ENCODE measurements at places on chromosomes 4 and X. TPM values are rescaled to one million over a fixed set of nuclear protein-coding genes. Genes with fewer than 3 reads are reported as not detected.

Gene MAGEC2
- total RNA-seq = not detected

Gene HS3ST1
- total RNA-seq = not detected

Gene SMR3B
- total RNA-seq = 1.7 TPM

Gene MAGT1
- 66.8 TPM for total RNA-seq

Gene LONRF3
- not detected for total RNA-seq

Gene MAGEA11
- total RNA-seq = not detected

Gene GIMD1
- total RNA-seq = not detected

Gene PPEF2
- not detected for total RNA-seq

Gene GPC4
- total RNA-seq = 19.4 TPM

Gene MAGEA2
- not detected for total RNA-seq

- no peak for DNase-seq
Observed at GRCh38 chr4:126269106-126269505, 954.4 kb downstream of the FAT4 start.

DNA sequence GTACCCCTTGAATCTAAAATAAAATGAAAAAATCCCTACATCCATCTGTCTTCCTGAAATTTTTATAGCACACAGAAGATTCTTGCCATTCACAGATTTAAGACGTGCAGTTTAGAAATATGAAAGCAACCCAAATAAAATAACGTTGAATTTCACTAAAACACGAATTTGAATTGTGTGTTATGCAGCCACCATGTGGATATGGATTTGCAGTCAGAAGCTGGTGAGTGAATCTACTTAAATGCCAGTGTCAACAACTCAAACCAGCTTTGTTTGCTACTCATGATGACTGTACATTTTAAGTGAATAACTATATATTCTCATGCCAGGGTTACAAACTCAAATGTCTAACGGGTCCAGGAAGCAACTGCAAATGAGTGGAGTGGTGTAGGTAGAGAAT, 173.0 kb upstream of the HAND2 start:
- no peak for DNase-seq

DNA sequence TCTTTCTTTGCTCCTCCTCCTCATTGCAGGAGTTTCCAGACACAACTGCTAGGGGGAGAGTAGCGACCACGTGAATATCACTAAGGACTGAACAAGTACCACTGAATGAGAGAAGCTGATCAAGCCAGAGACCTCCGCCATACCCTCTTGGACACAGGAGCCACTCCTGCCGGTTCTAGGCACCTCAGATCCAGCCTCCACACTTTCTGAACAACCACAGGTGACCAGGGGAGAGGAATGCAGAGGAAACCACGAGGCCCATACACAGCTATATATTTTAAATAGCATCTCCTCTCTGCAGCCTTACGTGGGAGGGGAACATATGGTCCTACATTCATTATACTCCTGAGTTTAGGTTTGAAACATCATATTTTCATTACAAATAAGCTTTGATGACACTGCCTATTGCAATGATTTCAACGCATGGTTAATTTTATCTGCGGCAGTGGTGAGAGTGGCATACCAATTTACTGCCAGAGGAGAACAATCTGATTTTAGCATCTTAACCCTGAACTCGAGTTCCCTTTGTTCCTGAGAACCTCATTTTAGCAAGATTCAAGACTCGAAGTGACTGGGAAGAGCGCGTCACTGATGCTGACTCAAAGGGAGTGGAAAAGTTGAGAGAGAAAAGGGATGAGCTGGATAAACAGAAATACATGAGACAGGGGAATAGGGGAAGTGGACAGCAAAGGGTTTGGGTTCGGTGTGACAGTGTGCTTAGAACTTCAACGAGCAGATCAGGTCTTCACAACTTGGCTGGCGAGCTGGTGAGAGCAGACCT, 231.7 kb upstream of the PPARGC1A start:
- DNase-seq = no peak

GRCh38 chr4:43238008-43238407, 345.5 kb downstream of the GRXCR1 start:
- no peak for DNase-seq

DNA sequence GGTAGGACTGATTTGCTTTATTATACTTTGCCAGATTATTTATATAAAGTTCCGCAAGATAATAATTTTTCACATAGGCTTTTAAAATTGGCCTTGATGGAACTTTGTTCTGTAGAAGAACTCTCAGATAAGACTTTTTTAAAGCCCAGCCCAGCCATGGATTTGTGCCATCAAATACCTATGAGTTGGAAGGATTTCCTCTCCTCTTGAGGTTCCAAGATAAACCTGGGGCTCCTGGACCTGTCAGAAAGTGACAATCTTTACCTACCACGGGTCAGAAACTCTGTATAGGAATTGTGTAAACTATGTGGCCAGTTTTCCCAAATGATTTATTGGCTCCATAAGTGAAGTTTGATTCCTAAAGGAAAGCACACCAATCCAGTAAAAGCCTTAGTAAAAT, 271.9 kb upstream of the GRID2 start:
- no peak for DNase-seq

DNA sequence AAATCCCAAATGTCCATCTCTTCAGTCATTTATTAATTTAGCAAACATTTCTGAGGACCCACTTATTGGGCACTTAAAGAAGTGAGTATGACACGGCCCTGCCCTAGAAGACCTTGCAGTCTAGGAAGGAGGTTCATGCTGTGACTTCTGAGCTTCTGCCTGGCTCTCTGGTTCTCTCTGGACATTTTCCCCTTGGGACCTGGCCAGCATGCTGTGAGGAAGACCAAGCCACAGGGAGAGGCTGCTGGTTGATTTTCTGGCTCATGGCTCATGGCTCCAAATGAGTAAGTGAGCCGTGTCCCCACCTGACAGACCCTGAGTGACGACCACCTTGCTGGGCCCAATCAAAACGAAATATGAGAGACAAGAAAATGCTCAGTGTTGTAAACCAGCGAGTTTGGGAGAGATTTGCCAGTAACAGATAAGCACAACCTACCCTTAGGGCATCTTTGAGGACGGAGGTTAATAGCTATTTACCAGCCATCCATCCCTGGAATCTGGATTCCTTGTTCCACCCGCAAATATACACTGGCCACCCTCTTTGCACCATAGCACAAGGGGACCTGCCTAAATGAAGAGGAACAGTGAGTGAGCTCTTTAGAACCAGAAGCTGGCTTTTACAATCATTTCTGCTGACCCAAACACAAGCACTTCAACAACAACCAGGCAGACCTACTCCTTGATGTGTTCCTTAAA, 876 bp downstream of the MPP1 start:
- no peak for DNase-seq

- DNase-seq = peak; percentile 71
Observed at GRCh38 chrX:39855748-39856129, 242.0 kb downstream of the BCOR start.

DNA sequence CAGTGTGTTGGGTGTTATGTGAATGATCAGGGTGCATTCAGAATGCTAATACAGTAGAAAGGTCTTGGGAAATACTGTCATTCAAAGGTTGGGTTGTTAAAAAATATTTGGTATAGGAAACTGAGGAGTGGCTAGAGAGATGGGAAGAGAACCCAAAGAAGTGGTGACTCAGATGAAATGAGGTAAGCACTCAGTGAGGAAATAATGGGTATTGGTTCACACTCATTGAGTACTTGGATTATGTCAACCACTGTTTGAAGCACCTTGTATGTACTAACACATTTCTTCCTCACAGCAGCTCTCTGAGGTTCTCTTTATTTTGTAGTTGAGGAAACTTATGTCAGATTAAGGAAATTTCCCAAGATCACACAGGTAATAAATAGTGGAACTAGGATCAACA, 40.8 kb upstream of the NUDT6 start:
- no peak for DNase-seq

DNA sequence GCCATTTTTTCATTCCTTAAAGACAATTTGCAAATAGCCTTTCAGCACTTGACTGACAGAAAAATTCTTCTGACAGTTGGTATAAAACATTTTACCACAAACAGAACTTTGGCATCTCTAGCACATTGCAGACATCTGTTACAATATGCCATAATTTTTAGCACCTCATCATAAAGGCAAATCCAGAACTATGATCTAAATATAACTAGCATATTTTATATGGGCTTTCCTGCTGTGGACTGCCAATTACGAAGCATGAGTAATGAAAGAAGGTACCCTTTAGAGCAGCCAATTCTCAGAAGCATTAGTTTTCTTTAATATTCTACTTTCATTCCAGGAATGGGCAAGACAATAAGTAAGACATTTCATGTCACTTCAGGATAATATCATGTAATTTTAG, 647.4 kb upstream of the GALNT7 start:
- DNase-seq = no peak

- DNase-seq = no peak
Observed at GRCh38 chr4:7425591-7426468, 8.9 kb downstream of the PSAPL1 start.

- DNase-seq = no peak
Observed at GRCh38 chr4:23819041-23819511, 70.8 kb downstream of the PPARGC1A start.

- DNase-seq = peak; percentile 71
Observed at GRCh38 chr4:158259955-158260575, 49.8 kb downstream of the TMEM144 start.

DNA sequence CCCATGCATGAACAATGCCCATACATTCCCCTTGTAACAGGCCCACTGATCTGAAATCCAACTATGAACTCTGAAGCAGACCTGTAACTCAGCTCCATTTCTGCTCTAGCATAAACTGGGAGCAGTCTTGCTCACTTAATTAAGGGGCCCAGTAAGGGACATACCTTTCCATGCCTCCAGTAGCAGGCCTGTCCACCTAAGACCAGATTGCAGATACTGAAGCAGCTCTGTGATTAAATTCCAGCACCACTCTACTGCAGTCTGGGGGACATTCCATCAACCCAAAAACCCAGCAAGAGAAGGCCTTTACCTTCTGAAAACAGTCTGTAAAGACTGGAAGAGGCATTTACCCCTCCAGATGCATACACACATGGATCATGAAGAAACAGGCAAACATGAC, 162.0 kb upstream of the NEIL3 start:
- DNase-seq = no peak

GRCh38 chr4:185681604-185682003, 130.4 kb downstream of the SORBS2 start:
- no peak for DNase-seq

- no peak for DNase-seq
Observed at GRCh38 chrX:1658071-1658491, 43.2 kb downstream of the ASMT start.

DNA sequence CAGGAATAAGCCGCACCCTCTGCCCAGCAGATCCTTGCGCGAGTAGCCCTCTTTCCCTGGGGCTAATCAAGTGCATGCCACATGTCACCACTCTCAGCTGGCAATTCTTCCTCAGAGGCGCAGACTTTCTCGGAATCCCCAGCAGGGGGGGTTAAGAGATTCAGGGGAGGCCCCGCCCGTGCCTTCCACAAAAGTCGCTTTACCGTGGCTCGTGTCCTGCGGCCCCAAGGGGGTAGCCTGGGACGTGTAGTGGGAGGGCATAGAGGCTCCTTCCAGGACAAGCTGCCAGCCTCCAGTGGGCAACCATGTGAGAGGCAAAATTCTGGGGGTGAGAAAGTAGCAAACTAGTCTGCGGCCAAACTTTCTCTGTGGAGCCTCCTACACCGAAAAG, 652 bp downstream of the SRPX start:
- DNase-seq = peak; percentile 74

- peak; percentile 77 for DNase-seq
Observed at GRCh38 chrX:109890910-109891502, 111.9 kb upstream of the TMEM164 start.

GRCh38 chr4:180567080-180567479, 1676.1 kb upstream of the TENM3 start:
- DNase-seq = no peak

GRCh38 chr4:41406113-41406516, 131.8 kb upstream of the LIMCH1 start:
- DNase-seq = no peak

- DNase-seq = no peak
Observed at GRCh38 chrX:13938829-13939530, 90.7 kb downstream of the GEMIN8 start.

- peak; percentile 49 for DNase-seq
Observed at GRCh38 chrX:110145854-110146253, 142.9 kb downstream of the TMEM164 start.

DNA sequence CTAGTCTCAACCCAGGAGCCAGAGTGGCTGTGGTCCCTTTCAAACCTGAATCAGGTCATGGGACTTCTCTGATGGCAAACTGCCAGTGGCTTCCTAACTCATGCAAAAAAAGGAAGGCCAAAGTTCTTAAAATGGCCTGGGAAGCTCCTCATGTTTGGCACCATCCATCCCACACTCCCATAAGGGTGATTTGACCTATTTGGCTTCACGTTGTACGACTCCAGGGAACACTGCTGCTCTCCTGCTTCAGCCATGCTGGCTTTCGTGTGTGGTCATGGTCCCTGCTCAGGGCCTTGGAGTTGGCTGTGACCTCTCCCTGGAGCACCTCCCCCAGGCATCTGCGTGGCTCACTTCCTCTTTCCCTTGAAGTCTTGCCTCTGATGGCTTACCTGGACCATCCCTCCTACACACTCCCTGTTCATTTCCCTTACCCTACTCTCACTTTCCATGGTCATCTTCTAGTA, 12.8 kb upstream of the TMSB4X start:
- no peak for DNase-seq

DNA sequence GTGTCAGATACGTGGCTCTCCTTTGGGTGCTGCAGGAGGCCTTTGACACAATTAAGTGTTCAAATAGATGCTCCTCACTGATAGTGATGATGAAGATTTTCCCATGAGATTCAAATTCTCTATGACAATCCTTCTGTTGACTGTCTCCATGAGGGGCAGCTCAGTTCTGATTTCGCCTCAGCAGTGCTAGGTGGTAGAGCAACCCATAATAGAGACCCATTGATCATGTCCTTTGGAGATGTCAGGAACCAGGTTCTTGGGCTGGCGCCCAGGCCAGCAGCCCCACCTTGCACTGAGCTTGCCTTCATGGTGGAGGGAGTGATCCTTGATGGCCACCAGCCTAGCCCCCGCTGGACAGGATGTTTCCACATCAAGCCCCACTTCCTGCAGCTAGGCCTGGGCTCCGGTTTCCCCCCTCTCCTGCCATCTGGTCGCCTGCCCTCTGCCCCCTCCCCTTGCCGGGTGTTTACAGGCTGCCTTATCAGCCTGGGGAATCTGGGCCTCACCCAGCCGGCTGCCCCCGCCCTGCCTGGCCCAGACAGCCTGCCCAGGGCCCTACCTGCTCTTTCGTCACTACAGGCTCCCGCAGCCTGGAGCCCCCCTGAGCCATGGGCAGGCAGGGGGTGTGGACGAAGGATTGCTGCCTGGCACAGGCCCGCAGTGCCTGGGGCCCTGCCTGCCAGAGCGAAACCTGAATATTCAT, 12.6 kb downstream of the ELF4 start:
- no peak for DNase-seq

DNA sequence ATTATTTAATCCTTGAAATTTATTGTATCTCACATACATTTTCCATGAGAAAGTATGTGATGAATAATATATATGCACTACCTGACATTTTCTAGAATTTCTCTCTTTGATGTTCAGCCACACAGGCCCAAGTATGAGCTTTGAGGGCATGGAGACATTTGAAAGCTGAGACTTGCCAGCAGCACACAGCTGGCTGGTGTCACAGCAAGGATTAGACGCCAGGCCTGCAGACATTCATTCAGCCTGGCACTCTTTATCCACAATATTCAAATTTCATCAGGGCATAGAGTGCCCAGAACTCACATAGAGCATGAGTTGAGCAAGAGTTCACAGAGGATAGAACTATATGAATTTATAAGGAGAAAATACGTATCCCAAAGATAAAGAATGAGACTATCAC, 74.0 kb downstream of the GRIA2 start:
- DNase-seq = no peak

Data from A673 (cell line).